ENCODE measurements at places on chromosomes 13 and 19.

DNA sequence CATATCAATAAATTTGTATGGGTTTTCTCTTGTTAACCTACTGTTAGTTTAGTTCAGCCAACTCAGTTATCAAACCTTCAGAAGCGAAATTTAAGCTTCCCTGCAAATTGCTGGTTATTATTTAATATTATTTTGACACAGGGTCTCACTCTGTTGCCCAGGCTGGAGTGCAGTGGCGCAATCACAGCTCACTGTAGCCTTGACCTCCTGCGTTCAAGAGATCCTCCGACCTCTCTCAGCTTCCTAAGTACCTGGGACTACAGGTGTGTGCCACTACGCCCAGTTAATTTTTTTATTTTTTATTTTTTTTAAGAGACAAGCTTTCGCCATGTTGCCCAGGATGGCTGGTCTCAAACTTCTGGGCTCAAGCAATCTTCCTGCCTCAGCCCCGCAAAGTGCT lies 6.2 kb downstream of the CAB39L start:
- H3K4me1 ChIP-seq, result peaks cover 20% of the 10 kb centered on the region
- DNase-seq, result no peak
- H3K27me3 ChIP-seq, result no peaks in the 10 kb centered on the region
- H3K36me3 ChIP-seq, result peaks cover 3% of the 10 kb centered on the region
- no peak overlapping the region for H3K27ac ChIP-seq

DNA sequence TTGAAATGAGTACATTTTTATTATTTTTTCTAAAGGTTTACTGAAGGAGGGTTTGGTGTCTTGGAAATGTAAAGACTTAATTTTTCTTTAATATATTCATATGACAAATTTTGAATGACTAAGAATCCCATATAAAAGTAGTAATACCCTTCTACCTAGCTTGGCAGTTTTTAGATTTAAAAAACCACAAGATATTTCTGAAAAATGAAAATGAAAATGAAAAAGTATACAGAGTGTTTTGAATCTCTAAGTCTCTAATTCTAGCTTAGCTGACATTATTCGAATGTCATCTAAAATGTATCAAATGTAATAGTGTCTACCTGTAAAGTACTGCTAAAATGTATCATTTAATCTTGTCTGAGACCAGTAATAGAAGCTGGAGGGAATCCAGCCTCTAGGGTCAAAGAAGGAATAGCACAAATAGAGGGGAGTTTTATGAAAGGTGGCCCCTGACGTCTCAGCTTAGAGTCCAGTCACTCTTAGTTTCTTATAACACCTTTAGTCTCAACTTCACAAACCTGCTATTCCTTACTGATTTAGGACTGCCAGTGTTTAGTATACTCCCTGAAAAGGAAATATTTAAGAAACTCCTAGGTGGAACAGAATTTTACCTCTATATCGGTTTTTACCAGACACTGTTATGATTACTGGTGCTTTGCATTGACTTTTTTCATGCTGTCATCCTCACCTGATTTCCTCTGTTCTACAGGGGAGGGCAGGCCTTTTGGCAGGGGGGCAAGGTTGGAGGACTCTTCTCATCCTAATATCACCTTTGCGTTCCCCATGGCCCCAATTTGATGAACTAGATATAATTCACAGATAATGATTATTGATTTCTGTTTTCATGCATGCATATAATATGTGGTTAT lies 16.2 kb upstream of the MIR17HG start:
- H3K4me1 ChIP-seq, result no peaks in the 10 kb centered on the region
- peaks cover 7% of the 10 kb centered on the region for H3K27me3 ChIP-seq
- H3K4me3 ChIP-seq, result no peak overlapping the region

- peaks cover 6% of the 10 kb centered on the region for H3K4me1 ChIP-seq
- no peak for DNase-seq
- H3K27me3 ChIP-seq, result peaks cover 10% of the 10 kb centered on the region
Measured at GRCh38 chr13:94860981-94861407, 148.6 kb upstream of the SOX21 start.

DNA sequence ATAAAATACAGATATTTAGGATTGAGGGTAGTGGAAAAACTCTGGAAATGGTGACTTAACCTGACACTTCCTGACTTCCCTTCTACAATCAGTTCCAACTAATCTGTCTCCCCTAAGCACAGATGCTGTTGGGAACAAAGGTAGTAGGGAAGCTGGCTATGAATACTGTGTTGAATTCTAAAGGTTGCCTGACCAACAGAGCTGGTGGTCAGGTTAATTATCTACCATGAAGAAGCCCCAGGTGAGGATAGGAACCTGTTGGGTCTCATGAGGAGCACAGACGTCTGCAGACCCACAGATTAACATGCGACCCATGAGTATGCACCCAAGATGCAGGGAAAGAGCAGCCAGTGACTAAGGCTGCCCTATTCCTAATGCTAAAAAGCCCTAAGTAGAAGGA lies 172.3 kb downstream of the DIAPH3 start:
- no peak for DNase-seq
- no peak overlapping the region for H3K4me3 ChIP-seq
- H3K27me3 ChIP-seq, result no peaks in the 10 kb centered on the region
- H3K27ac ChIP-seq, result no peak overlapping the region
- no peaks in the 10 kb centered on the region for H3K4me1 ChIP-seq
- peaks cover 4% of the 10 kb centered on the region for H3K36me3 ChIP-seq

- no peak overlapping the region for H3K4me3 ChIP-seq
- no peak for DNase-seq
- H3K27me3 ChIP-seq, result no peaks in the 10 kb centered on the region
- no peaks in the 10 kb centered on the region for H3K36me3 ChIP-seq
- peaks cover 9% of the 10 kb centered on the region for H3K4me1 ChIP-seq
Measured at GRCh38 chr13:44414716-44415115, 41.1 kb downstream of the SERP2 start.

DNA sequence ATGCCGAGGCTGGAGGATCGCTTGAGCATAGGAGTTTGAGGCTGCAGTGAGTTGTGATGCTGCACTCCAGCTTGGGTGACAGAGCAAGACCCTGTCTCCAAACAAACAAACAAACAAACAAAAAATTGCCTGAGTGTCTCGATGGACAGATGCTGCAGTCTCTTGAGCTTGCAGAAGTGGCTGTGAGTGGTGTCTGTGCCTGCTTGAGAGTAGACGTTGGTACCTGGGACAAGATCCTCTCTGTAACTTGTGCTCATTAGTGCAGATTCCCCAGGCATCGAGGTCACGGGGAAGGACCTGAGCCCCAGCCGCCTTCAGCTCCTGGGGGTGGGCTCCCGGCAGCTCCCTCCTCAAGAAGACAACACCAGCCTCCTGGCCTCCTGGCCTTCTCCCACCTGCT lies 8.6 kb upstream of the C5AR2 start:
- DNase-seq, result no peak
- no peaks in the 10 kb centered on the region for H3K4me1 ChIP-seq

GRCh38 chr19:15836330-15837220 lies 21.1 kb upstream of the OR10H1 start:
- H3K27me3 ChIP-seq, result no peaks in the 10 kb centered on the region
- no peaks in the 10 kb centered on the region for H3K36me3 ChIP-seq
- no peak overlapping the region for H3K27ac ChIP-seq
- no peak overlapping the region for H3K4me3 ChIP-seq
- DNase-seq, result no peak
- no peaks in the 10 kb centered on the region for H3K4me1 ChIP-seq

DNA sequence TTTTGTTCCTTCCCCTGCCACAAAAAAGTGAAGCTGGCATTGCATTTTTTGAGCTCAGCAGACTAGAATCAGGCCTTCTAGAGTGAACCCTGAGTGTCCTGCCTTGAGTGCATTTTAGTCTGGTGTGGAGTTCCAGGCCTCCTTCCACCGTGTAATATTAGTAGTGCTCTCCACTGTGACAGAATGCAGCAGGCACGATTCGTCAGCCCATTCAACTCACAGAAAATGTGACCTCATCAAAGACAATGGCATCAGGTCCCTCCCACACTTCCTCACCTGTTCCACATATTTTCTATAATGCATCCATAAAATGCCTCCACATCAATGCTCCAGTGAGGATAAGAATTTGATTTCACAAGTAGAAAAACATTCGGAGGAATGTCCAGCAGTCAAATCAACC lies 227.6 kb downstream of the FGF9 start:
- no peak overlapping the region for H3K4me3 ChIP-seq
- H3K36me3 ChIP-seq, result no peaks in the 10 kb centered on the region
- no peak overlapping the region for H3K27ac ChIP-seq
- H3K4me1 ChIP-seq, result peaks cover 47% of the 10 kb centered on the region
- H3K27me3 ChIP-seq, result no peaks in the 10 kb centered on the region
- no peak for DNase-seq

GRCh38 chr19:7831452-7831851 lies 1.4 kb downstream of the EVI5L start:
- no peak for DNase-seq
- peak overlapping the region; percentile 61 for H3K27ac ChIP-seq
- H3K4me3 ChIP-seq, result peak overlapping the region; percentile 76
- no peaks in the 10 kb centered on the region for H3K36me3 ChIP-seq
- peaks cover 32% of the 10 kb centered on the region for H3K4me1 ChIP-seq
- H3K27me3 ChIP-seq, result peaks cover 4% of the 10 kb centered on the region

DNA sequence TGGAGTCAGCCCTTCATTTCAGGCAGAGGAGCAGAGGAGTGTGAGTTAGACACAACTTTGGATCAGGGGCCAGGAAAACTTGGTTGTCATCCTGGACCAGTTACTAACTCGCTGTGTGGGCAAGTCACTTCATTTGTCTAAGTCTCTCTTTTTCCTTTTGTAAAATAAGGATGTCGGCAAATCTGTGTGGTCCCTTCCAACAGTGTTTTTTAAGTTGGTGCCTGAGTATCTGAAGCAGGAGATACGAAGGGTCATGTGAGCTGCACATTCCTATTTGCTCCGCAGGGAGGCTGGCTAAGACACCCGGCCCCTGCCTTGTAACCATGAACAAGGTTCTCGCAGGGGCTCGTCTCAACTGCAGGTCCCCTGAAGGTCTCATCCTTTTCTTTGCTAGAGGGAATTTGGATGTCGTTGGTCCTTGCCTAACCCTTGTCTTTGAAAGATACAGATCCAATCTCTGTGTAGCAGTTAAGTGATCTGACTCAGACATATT lies 64.3 kb downstream of the LRCH1 start:
- H3K36me3 ChIP-seq, result no peaks in the 10 kb centered on the region
- H3K4me1 ChIP-seq, result peaks cover 62% of the 10 kb centered on the region
- H3K27ac ChIP-seq, result no peak overlapping the region
- no peaks in the 10 kb centered on the region for H3K27me3 ChIP-seq
- no peak overlapping the region for H3K4me3 ChIP-seq
- no peak for DNase-seq

DNA sequence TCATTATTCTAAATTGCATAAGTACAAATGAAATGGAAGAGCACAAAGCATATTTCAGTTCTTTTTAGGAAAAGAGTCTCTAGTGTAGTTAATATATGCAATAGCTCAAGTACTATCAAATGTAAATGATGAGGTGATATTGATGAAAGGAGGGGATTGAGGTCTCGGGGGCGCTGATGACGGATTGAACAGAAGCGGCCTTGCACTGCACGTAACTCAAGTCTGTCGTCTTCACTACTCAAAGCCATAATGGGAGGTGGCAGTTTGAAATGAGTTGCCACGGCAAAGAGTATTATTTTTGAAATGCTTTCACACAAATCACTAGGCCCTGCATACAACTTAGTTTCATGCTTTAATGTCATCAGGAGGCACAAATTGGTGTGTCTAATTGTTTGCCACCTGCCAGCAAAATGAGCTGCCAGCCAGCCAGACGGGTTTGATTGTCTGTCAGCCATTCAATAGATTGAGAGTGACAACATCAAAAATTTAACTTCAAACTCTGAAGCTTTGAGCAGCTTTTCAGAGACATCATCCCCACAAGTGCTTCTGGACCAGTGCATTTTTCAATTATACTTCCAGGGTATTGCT lies 256.6 kb downstream of the NBEA start:
- no peak for DNase-seq
- H3K36me3 ChIP-seq, result peaks cover 2% of the 10 kb centered on the region
- H3K4me1 ChIP-seq, result no peaks in the 10 kb centered on the region
- H3K4me3 ChIP-seq, result no peak overlapping the region
- H3K27ac ChIP-seq, result no peak overlapping the region
- H3K27me3 ChIP-seq, result no peaks in the 10 kb centered on the region

GRCh38 chr19:35569281-35569781 lies 5.9 kb upstream of the ATP4A start:
- no peak for DNase-seq
- no peak overlapping the region for H3K27ac ChIP-seq
- H3K36me3 ChIP-seq, result no peaks in the 10 kb centered on the region
- H3K27me3 ChIP-seq, result peaks cover 34% of the 10 kb centered on the region
- H3K4me1 ChIP-seq, result no peaks in the 10 kb centered on the region

- H3K27ac ChIP-seq, result peak overlapping the region; percentile 98
- peak overlapping the region; percentile 93 for H3K4me3 ChIP-seq
- DNase-seq, result no peak
Measured at GRCh38 chr19:19191768-19192077, 229 bp downstream of the BORCS8 start.

DNA sequence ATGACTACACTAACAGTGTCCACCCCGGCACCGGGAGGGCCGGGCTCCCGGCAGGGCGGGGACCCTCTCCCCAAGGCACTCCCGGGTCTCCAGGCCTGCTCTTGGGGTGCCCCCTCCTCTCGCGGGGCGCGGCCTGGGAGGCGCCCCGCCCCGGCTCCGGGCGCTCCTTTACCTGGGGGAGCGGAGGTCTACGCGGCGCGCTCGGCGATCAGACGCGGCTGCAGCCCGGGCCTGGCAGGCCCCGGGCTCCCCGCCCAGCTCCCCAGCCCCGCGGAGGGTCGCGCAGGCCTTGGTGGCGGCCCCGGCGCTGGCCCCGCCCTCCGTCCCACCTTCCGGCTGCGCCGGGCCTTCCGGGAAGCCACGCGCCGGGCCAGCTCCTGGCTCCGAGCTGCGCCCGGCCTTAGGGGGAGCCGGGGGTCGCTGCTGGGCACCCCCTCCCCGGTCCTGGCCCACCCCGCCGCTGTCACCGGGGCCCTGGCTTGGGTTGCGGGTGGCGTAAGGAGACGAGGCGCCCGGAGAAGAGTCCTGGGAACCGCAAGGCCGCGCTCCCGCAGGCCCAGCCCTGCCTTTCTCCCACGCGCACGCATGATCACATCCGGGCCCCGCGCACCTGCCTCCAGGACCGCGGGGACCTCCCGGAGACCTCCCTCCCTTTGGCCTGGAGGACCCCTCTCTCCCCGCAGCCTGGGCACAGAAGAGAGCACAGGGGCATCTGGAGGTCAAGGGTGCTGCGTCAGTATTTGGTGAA lies at the start of gene C19orf12:
Gene C19orf12 (minus strand): TSS at position 309 of the 748 bp plus-strand sequence. CDS start 6,848 bp downstream, outside the sequence.
- peaks cover 2% of the 10 kb centered on the region for H3K36me3 ChIP-seq
- H3K4me3 ChIP-seq, result peak within 1 kb of the TSS; percentile 82
- no peaks in the 10 kb centered on the region for H3K27me3 ChIP-seq
- peaks cover 47% of the 10 kb centered on the region for H3K4me1 ChIP-seq
- no peak for DNase-seq
- peak within 1 kb of the TSS; percentile 97 for H3K27ac ChIP-seq

DNA sequence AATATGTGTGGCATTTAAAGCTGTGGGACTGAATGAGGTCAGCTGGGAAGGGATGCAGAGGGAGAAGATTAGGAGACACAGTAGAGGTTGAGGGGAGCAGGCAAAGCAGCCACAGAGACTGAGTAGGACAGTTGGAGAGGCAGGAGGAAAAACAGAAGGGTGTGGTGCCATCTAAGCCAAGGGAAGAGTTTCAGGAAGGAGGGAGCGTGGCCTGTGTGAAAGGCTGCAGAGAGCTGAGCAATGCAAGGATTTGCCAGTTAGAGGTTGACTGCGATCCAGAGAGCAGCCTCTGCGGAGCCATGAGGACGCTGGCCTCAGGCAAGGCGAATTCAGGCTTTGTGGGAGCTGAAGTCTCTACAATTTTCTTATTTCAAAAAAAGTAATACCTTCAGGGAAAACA lies 28.9 kb downstream of the SOX21 start:
- H3K4me3 ChIP-seq, result no peak overlapping the region
- H3K27me3 ChIP-seq, result peaks cover 39% of the 10 kb centered on the region
- H3K36me3 ChIP-seq, result no peaks in the 10 kb centered on the region
- DNase-seq, result no peak
- H3K27ac ChIP-seq, result no peak overlapping the region

GRCh38 chr13:71079638-71080037 lies 787.4 kb downstream of the DACH1 start:
- no peak overlapping the region for H3K27ac ChIP-seq
- H3K4me3 ChIP-seq, result no peak overlapping the region
- no peaks in the 10 kb centered on the region for H3K36me3 ChIP-seq
- no peaks in the 10 kb centered on the region for H3K4me1 ChIP-seq
- DNase-seq, result no peak
